ENCODE measurements at places on chromosomes 6 and 20.

- DNase-seq = no peak
Measured at GRCh38 chr6:44656691-44657090, 269.2 kb downstream of the CDC5L start.

- DNase-seq = no peak
Measured at GRCh38 chr6:18242062-18242851, 22.1 kb downstream of the DEK start.

DNA sequence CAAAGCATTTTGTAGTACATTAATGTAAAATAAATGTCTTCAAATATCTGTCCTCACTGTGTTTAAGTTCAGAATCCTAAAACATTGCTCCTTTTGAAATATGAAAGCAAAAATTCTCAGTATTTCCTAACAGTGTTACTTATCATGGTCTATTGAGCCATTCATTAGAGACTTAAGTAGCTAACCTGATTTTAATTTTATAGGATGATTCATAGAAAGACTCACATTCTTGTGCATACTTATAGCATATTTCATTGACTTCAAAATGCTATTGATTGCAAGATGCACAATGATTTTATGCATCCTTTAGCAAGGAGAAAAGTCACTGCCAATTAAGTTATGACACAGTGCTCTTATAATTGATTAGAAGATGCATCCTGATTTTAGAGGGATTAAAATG lies 85.7 kb downstream of the HIVEP1 start:
- DNase-seq = no peak

DNA sequence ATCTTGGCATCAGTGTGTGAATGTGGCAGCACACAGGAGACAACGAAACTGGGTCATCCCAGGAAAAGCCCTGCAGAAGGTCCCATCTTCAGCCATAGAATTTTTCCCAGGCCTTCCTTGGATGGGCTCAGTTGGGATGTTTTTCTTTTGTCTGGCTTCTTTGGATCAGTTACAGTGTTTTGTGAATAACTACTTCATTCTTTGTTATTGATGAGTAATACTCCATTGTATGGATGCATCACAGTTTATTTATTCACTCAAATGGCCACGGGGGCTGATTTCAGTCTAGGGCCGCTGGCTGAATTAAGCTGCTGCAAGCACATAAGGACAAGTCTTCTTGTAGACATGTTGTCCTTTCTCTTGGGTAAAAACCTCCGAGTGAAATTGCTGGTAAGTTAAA lies 81.3 kb upstream of the CD93 start:
- no peak for DNase-seq

GRCh38 chr6:137260217-137260616 lies 41.0 kb upstream of the IFNGR1 start:
- no peak for DNase-seq

GRCh38 chr6:167811442-167812087 lies 15.1 kb upstream of the AFDN start:
- no peak for DNase-seq

DNA sequence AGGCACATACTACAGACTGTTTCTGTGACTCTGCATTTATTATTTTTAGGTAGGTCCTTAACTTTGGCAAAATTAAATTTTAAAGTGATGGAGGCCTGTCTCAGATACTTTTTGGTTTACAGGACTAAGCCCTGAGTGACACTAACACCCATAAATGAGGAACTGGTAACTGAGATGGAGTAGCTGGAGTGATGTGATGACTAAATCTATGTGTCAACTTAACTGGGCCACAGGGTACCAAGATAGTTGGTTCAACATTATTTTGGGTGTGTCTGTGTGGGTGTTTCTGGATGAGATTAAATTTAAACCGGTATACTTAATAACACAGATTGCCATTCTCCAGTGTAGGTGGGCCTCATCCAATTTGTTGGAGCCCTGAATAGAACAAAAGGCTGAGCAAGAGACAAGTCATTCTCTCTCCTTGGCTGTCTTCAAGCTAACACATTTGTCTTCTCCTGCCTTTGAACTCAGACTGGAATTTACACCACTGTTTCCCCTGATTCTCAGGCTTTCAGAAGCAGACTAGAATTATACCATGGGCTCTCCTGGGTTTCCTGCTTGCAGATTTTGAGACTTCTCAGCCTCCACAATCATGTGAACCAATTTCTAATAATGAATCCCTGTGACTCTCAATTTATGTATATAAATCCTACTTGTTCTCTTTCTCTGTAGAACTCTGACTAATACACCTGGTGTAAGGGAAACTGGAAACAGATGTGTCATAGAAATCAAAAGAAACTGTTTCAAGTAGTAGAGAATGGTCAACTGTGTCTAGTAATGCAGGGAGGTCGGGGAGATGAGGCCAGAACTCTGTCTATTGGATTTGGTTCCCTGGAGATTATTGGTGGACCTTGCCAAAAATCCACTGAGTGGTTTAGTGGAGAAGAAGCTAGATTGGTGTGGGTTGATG lies 579.2 kb downstream of the EPM2A start:
- DNase-seq = no peak

GRCh38 chr20:20835897-20836296 lies 123.5 kb upstream of the RALGAPA2 start:
- no peak for DNase-seq

DNA sequence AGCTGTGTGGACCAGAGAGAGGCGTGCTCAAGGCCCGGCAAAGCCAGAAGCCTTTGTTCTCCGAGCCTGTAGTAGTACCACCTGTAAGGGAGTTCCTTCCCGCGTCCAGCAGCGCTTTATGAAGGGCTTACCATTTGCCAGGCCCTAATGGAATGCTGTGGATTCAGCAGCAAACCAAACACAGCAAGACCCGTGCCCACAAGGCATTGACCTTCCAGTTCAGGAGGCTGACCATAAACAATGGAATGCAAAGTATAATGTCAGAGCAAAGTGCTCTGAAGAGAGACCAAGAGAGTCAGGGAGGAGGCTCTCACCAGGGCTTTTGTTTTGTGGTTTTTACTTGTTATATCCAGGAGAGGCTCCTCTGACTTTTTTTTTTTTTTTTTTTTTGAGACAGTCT lies 209.8 kb downstream of the ZMYND8 start:
- DNase-seq = no peak

- DNase-seq = no peak
Measured at GRCh38 chr6:109342911-109343310, 39.4 kb downstream of the CD164 start.

DNA sequence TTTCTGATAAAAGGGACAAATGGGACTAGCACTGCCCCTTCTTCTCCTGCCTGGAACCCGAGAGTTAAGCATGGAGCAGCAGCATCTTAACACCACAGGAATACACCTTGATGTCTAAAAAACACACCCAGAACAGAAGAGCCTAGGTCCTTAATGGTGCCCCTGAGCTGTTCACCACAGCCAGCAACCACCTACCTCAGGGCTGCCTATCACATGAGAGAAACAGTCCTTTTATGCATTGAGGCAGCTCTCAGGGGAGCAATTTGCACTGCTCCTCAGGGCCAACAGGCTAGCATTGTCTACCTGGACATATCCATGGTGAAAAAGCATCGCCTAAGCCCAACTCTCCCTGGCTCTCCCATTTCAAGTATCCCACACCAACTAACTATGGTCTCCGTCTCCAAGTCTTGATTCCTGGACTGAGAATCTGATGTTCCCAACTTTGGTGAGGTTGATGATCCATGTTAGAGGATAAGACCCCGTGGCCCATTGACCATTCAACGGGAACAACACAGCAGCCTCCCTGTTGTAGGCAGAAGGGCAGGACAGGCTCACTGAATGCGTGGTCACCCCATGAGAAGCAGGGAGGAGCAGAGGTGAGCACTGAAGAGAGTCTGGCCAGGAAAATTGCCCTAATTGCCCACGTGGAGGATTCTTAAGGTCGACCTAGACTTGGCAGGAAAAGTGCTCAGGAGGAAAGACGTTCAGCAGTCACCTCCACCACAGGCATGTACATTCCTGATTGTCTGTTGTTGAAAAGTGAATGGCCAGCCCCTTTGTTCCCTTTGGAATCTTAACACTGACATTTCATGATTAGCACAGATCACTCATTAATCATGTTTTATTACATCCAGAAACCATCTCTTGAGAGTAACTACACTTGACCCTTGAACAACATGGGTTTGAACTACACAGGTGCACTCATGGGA lies 4.2 kb upstream of the APMAP start:
- DNase-seq = no peak

GRCh38 chr20:11193241-11193640 lies 519.4 kb upstream of the JAG1 start:
- no peak for DNase-seq

DNA sequence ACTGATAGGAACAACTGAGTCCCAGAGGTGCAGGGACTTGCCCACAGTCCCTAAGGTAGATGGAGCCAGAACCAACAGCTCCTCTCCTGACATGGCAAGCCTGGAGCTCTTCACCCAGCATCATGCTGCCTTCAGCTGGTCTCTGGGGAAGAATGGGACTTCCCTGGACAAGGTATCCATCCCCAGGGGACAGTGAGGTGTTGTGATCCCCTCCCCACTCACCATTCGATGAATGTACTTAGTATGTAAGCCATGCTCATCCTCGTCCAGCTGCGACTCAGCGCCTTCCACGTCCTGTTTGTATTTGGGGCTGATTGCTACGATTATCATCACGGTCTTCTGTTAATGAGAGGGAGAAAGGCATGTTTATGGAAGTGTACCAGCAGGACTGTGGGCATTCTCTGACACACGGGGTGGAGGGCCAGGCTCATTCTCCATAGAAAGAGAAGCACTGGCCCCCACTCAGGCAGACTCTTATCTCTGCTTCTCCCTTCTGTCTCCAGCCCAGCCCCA lies 39.4 kb downstream of the TRAF3IP2 start:
- no peak for DNase-seq

DNA sequence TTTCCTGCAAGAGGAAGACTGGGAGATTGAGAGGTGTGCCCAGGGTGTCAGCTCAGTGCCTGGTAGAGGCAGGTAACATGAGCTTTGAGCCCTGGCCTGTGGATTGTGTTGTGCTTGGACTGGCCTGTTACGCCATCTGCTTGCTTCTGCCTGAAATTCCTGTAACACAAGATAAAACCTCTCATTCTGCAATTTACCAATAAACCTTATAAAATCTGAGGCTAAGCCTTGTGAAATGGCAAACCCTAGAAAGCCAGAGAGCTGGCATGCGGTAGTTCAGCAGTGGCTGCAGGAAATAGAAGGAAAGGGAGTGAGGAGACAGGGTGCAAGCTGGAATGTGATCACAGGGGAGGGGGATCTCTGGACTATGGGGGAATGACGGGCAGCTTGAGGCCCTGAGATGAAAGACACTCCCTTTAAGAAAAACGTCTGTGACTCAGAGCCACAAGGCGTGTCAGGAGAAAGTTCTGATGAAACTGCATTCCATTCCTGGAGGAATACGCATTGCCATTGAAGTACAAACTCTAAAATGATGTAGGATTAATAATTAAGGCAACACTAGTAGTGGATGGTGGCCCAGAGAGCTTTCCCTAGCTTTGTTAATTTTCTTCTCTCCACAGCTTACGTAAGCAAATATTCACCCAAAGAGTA lies 26.3 kb upstream of the TFAP2A start:
- DNase-seq = no peak

- no peak for DNase-seq
Measured at GRCh38 chr6:104789770-104790190, 69.9 kb downstream of the HACE1 start.

GRCh38 chr6:92109956-92110355 lies 1309.4 kb downstream of the EPHA7 start:
- DNase-seq = no peak

DNA sequence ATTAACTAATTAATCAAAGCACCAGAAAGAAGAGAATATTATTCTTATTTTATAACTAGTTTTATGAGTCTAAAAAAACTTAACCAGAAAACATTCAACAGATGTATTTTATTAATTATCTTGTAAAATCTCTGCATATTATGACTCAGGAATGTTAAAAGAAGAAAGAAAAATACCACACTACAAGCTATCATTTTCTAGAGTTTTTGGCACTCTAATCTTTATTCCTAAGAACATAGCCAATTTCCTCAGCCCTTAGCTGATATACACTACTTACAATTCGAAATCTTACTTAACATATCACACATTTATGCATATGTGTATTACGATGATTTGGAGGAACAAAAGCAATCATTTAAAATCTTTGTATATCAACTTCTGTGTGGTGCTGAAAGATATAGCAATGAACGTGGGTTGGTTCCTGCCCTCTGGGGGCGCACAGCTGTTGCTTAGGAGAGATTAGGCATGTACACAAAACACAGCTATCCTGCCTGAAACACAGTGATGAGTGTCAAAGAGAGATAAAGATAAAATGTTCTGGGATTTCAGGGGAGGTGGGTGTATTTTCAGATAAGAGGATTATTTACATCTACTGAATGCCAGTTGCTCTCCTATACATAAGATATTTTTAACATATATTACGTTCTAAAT lies 404.5 kb downstream of the SYNE1 start:
- no peak for DNase-seq

DNA sequence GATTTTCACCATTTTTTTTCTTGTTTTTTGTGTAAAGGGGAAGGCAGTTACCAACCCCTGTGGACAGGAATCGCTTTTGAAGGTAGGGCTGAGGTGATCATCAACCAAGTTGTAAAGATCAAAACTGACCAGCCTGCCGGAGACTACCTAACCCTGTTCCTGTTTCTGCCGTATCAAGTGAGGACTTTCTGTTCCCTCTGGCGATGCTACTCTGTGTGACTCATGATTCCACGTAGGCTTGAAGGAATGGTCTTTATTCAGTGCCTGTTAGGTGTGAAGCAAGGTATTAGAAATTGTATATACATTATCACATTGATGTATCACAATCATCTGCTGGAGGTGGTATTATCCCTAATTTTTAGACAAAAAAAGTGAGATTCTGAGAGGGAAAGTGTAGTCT lies 161.3 kb downstream of the SOX4 start:
- no peak for DNase-seq

DNA sequence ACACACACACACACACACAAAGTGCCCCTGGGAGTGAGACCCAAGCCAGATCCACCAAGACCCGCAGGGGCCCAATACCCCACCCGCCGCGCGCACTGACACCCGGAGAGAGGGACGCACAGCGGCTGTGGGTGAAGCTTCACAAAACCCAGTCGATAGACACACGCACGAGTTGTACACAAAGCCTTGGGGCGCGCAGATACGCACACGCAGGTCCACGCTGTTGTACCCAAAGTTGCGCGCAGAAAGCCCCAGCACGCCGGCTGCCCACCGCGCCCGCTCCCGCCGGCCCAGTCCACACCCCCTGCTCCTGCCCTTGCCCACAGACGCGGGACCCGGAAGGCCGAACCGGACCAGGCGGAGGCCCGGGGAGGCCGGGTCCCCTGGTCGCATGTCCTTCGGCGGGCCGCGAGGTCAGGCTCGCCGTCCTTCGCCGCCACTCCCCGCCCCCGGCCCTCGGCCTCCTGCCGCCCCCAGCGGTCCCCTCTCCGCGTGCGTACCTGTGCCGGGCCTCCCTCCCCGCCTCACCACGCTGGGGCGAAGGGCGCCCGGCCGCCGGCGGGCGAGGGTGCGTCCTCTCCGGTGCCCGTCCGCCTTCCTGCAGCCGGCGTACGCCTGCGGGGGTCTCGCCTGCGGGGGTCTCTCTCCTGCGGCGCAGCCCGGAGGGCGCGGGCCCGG lies at the start of gene TMEM74B:
Gene TMEM74B (minus strand): TSS at position 344 of the 678 bp plus-strand sequence. CDS start 1,180 bp downstream, outside the sequence.
- no peak for DNase-seq
